Vagina (tissue), 2 donors: ENCODE measurements at places on chromosomes 3 and 15. TPM values are rescaled to one million over a fixed set of nuclear protein-coding genes. Genes with fewer than 3 reads are reported as not detected.

The IL17RE gene
- 15.2 TPM for total RNA-seq

The ROBO1 gene
- total RNA-seq, result 66.5 TPM

DNA sequence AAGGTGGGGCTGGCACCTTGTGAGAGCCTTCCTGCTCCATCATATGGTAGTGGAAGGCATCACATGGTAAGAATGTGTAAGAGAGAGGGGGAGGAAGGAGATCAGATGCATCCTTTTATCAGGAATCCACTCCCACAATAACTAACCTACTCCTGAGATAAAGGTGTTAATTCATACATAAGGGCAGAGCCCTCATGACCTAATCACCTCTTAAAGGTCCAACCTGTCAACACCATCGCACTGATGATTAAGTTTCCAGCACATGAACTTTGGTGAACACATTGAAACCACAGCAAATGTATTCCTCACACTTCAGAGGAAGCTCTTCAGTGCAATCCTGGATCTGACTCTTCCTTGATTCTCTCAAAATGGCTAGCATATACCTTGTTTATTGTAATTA lies 55.4 kb downstream of the PLSCR2 start:
- no peaks in the 10 kb centered on the region for H3K4me1 ChIP-seq
- no peak overlapping the region for H3K4me3 ChIP-seq
- no peaks in the 10 kb centered on the region for H3K27me3 ChIP-seq
- no peak overlapping the region for H3K27ac ChIP-seq
- H3K36me3 ChIP-seq, result no peaks in the 10 kb centered on the region
- no peak for DNase-seq

- DNase-seq, result no peak
- H3K36me3 ChIP-seq, result no peaks in the 10 kb centered on the region
- no peak overlapping the region for H3K4me3 ChIP-seq
- H3K27me3 ChIP-seq, result no peaks in the 10 kb centered on the region
- no peaks in the 10 kb centered on the region for H3K4me1 ChIP-seq
- no peak overlapping the region for H3K27ac ChIP-seq
These were observed 6.3 kb downstream of the ADGRG7 start for GRCh38 chr3:100615684-100616083.

DNA sequence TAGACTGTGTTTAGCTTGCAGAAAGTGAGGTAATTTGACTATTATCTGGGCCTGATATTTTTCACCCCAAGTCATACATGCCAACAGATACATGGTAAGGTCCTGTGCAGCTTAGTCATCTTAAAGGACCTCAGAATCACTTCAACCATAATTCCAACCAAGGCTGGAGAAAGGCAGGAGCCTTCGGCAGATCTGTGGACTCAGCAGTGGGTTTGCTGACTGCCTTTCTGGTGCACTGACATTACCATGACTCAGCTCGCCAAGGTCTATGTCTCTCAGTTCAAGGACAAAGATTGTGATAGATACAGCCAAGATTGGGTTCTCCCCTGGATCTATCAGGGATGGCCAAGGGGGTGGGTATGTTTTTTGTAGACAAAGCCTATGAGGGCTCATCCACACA lies 32.7 kb downstream of the LYZL4 start:
- no peaks in the 10 kb centered on the region for H3K4me1 ChIP-seq
- no peak overlapping the region for H3K4me3 ChIP-seq
- DNase-seq, result no peak
- no peak overlapping the region for H3K27ac ChIP-seq
- H3K27me3 ChIP-seq, result no peaks in the 10 kb centered on the region
